ENCODE measurements at places on chromosomes 6 and 20.

- no peak for DNase-seq
These were observed 161.3 kb upstream of the AGPAT4 start for GRCh38 chr6:161434921-161435747.

DNA sequence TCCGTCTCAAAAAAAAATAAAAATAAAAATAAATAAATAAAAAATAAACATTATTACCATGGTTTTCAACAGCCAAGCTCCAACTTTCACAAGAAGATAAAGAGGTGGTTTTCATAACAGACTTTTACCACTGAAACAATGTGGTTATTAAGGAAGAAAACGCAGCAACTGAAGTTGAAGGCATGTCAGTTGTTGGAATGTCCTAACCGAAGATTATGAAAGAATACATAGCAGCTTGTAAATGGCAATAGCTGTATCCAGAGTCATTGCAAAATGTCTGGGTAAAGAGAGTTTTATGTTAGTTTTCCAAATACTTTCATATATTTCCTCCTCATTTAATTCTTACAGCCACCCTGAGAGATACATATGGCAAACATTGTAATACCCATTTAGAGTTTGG is 161.6 kb upstream of the MARCKS start:
- DNase-seq, result no peak

GRCh38 chr6:17612048-17612447 is 11.9 kb downstream of the FAM8A1 start:
- DNase-seq, result no peak

- no peak for DNase-seq
These were observed 42.3 kb downstream of the UNC5CL start for GRCh38 chr6:40996591-40997233.

DNA sequence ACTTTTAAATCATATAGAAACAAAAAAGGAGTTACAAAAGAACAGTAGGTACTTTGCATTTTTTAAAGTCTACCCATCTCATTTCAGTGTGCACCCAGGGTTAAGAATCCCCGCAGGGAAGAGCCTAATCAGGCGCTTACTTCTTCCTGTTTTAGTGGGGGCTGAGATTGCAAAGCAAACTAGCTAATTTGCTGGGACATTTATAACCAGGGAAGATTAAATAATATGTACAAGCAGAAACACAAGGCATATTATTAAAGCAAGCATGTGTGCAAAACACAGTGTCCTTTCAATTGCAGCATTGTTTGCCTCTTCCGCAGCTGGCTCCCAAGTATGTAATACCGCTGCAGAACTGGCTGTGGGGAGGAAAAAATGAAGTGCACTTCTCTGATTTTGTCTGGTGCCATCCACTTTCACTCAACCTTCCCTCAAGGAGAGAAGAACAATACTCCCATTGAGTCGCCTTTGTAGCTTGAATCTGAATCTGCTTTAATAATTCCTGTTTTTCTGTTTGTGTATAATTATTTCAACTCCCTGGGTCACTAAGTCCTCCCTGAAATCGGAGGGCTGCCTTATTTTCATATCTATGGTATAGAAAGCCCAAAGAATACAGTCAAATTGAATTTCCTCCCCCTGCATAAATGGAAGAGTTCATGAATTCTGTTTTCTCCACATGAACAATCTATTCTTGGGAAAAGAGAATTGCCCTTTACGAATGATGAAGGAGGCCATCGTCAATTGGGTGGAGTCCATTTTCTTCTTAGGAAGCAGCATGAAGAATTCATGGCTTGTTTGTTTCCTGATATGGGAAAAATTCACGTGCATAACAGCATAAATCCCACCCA is 23.3 kb upstream of the BCAS1 start:
- DNase-seq, result no peak

- no peak for DNase-seq
These were observed 164.7 kb downstream of the LINC00237 start for GRCh38 chr20:20941468-20941889.

DNA sequence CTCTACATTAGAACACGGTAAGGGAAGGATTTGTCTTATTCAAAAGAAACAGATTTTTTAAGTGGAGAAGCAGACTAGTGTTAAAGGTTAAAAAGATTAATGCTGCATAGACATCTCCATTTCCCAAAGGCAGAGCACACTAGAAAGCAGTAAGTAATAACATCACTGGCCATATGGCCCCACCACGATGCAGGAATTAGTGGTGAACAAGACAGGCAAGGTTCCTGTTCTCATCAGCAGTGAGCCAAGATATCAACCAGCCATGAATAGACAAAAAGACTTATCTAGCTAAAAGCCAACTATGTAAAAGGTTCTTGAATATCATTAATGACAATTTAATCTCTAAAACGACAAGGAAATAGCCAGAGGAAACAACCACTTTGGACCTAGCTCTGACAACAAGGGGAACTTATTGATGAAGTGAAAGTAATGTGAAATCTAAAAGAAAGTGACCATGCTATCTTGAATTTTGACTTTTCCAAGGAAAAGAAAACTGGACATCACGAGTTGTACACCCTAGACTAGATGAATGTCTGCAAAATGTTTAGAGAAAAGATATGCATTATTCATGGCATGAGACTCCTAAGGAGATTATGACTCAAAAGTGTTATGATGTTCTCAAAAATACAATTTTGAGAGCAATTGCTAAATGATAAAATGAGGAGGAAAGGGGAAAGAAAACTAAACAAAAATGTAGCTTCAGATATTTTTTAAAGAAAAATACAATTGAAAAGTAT is 157.9 kb upstream of the STXBP5 start:
- DNase-seq, result no peak
